ENCODE measurements at places on chromosomes 13 and 19. TPM values are rescaled to one million over a fixed set of nuclear protein-coding genes. Genes with fewer than 3 reads are reported as not detected.

ODAD3 gene
- 0.22 TPM for total RNA-seq

CDX2 gene
- total RNA-seq: not detected

KLK14 gene
- not detected for total RNA-seq

NCR1 gene
- not detected for total RNA-seq

TEKTIP1 gene
- total RNA-seq: 0.49 TPM

PSG5 gene
- total RNA-seq: 0.80 TPM
